Fibroblast of skin of scalp (primary cell): ENCODE measurements at places on chromosomes 16 and 17.

- DNase-seq: peak; percentile 48
These were observed 129.7 kb upstream of the CHMP6 start for GRCh38 chr17:80861892-80862291.

DNA sequence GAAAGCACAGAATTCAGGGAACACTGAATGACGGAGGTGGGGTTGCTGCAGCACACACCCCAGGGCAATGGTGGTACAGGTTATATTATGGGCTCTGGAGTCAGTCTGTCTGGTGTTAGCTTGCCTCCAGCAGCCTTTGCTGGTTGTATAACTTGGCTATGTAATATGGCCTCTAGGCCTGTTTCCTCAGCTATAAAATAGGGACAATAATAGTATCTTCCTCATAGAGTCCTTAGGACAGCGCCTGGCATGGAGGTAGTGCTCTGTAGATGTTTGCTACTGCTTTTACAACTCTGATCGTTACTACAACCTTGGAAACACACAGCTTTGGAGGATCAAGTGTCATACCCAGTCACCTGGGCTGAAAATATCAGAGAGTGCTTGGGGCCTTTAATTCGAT, 31.5 kb downstream of the GTF3C1 start:
- no peak for DNase-seq

DNA sequence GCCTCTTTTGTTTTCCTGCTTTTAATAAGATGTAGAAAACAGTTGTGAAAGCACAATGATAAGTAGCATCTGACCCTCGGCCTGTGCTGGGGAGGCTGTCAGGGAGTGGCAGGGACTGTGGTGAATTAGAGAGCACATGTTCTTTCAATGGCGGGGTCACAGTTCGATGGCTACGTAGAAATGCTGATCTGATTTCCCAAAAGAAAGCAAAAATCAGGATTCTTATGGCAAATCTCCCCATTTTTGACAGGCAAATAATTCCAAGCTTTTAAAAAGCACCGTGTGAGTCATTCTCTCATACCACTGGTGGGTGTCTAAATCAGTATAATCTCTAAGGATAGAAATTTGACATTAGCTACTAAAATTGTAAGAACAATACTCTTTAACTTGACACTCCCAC, 4.2 kb upstream of the MAPK7 start:
- no peak for DNase-seq

DNA sequence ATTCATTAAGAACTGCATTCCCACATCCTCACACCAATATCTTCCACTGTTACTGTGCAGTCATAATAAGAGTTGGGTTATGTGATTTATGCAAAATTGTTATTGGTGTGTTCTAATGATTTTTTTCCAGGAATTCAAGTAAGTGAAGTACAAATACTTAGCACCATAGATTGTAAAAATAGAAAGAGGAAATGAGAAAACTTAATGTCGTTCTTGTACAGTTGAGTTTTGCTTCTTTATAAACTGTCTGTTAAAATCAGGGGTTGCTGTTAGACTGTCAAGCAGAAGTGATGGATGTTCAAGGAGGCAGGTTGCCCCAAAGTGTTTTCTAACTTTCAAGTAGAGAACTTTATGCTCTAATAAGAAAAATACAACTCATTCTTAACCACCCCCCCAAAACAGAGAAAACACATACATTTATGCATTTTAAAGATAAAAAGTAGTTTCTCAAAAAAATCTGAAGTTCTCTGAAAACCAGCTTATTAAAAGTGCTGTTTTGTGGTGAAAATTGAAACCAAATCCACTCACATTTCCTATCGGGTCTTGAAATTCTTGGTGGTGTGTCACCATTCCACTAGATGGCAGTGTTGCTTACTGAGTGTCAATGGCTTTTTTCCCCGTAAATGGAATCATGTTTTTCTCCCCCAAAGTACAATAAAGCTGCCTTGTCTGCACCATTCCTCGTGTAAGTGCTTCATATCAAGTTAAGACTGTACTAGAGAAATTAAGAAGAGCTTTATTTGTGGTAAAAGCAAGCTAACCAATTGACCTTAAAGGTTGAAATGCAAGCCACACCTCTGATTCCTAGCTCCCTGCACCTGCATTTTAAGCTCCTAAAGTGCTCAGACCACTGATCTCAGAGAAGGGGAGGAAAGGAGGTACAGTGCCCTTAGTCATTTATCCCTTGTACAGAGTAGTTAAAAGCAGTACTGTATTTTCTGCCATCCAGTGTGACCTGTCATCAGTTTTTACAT, 4.7 kb upstream of the IGSF6 start:
- DNase-seq: peak; percentile 53

DNA sequence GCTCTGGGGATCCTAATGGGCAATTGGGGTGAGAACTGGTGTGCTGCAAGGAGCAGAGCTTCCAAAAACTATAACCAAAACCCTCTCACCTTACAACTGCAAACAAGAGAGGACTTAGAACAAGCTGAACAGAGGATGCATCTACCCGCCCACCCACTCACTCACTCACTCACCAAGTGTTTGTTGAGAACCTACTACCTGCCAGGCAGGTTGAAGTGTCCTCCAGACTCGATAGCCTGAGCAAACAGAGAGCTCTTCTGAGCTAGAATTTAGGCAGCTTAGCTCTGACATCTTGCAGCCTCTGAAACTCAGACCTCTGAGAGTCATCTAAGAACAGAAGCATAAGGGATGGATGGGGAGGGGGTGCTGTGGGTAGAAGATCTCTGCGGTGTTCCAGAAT, 41.2 kb downstream of the CACNG3 start:
- DNase-seq: no peak

- no peak for DNase-seq
These were observed 250.8 kb downstream of the STX8 start for GRCh38 chr17:9324864-9325263.

- DNase-seq: no peak
These were observed 10.0 kb upstream of the KATNB1 start for GRCh38 chr16:57725554-57725953.

- peak; percentile 63 for DNase-seq
These were observed 135.2 kb upstream of the HS3ST3A1 start for GRCh38 chr17:13736916-13737315.

- peak; percentile 11 for DNase-seq
These were observed 780.8 kb upstream of the CDH8 start for GRCh38 chr16:62816971-62817519.

DNA sequence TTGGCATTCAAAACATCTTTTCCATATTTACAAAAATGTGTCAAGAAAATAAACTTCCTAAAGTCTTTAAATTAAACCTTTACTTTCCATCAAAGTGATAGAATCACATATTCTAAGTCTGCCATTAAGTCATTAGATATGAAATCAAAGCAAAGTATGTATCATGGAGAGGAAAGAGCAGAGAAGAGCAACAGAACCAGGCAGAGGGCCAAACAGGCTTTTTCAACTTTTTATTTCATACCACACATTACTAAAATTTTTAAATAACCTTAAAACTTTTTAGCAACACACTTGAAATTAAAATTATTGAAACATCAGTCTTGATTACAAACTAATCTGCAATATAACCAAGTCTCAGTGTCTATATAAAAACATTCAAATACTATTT, 13.8 kb downstream of the SIAH1 start:
- peak; percentile 51 for DNase-seq

GRCh38 chr16:58842746-58843145, 108.6 kb upstream of the GOT2 start:
- no peak for DNase-seq

DNA sequence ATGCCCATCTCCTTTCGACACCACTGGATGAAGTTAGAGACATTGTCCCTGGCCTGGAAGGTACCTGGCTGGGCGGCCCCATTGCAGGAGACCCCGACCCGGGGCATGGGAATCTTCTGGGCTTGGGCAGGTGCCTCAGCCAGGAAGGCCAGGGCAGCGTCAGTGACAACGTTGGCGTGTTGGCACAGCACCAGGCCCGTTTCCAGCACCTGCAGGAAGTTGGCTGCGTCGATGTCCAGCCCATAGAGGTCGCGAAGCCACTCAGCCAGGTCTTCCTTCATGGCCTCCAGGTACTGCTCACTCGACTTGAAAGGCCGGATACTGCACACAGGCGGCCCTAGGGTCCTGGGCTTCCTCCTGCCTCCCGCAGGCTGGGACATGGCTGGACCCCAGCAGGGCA, 568 bp downstream of the GAS2L2 start:
- no peak for DNase-seq

- DNase-seq: no peak
These were observed 248.0 kb downstream of the RBFOX3 start for GRCh38 chr17:79362772-79363305.

DNA sequence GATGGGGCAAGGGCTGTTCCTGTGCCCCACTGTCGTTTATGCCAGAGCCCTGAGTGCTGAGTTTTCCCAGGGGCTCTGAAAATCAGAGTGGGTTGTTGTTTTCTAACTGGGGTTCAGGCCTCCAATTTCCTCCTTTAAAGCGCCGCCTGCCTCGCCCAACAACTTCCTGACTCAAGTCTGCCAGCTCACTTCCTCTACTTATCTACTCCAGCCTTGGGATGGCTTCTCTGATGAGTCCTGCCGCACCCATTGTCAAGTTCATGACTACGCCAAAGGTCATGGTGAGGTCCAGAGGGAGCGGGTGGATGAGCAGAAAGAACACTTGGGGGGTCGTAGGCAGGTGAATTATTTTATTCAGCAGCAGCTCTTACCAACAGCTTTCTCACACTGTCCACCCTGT, 104.7 kb downstream of the UTP18 start:
- DNase-seq: no peak

DNA sequence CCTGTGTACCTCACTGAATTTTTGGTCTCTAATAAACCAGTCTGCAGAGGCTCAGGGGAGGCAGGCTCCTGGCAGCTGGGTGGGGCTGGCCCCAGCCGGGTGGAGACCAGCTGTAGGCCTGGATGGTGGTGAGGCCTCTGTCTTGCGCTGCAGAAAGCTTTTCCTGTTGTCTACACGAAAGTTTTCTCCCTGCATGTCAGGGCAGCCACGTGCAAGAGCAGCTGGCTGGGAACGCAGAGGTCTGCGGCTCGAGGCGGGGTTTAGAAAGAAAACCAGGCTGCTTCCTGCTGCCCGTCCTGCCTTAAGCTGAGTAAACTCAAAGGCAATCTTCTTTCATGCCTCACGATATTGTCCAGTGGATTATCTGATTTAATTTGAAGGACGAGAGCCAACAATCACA, 2.4 kb downstream of the SERPINF1 start:
- peak; percentile 67 for DNase-seq

DNA sequence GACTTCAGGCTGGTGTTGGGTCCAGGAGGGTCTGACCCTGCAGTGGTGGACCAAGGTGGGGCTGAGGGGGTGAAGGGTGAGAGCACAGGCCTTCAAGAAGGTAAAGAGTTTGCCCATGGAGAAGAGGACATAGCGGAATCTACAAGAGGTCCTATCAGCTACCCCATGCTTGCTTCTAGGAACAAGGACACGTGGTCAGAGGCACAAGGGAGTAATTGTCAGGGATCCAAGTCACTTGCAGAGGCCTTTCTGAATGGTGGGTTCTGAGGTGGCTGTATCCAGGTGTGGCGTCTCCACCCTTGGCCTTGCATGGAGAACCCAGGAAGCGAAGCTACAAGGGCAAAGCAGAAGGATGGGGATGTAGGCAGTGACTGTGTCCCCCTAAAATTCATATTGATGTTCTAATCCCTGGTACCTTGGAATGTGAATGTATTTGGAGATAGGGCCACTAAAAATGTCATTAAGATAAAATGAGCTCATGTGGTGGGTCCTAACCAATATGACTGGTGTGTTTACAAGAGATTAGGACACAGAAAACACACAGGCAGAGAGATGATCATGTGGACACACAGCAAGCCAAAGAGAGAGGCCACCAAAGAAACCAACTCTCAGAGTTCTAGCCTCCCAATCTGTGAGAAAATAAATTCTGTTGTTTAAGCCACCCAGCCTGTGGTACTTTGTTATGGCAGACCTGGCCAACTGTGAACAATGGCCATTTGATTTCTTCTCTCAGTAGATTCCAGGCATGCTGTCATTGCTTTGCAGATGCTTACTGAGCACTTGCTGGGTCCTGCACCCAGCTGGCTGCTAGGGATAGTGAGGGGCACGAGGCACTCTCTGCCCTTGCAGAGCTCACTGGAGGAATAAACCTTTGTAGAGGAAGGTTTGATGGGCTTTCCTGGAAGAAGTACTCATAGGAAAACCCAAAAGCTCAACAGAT, 75.8 kb downstream of the UTP18 start:
- DNase-seq: no peak

DNA sequence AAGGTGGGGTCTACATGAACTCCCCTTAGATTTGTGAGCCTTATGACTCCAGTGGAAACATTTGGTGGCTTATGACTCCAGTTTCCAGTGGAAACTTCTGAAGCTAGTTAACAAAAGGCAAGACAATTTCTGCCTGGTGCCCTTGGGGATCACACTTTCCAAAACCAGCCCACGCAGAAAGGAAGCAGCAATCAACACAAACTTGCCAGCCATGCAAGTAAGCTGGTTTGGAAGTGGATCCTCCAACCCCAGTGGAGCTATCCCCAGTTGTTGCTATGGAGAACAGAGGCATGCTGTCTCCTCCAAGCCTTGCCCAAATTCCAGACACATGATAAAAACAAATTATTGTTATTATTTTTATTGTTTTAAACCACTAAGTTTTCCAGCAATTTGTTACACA, 130.9 kb downstream of the CDH11 start:
- no peak for DNase-seq

DNA sequence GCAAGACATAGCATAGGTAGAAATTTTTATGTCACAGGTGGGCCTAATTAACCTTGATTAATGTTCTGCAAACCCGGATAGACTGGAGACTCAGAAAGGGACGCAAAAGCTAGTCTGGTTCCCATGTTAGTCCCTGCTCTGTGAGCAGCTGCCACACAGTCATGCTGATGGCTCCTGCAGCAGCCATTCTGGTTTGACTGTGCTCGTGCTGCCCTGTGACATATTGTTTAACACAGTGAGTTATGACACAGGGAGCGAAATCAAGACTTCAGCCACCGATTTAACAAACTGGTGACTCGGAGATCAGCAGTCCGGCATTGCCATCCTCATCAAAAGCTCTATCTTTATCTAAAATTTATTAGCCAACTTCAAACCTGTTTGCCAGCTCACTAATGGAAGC, 169.8 kb downstream of the WWOX start:
- no peak for DNase-seq

DNA sequence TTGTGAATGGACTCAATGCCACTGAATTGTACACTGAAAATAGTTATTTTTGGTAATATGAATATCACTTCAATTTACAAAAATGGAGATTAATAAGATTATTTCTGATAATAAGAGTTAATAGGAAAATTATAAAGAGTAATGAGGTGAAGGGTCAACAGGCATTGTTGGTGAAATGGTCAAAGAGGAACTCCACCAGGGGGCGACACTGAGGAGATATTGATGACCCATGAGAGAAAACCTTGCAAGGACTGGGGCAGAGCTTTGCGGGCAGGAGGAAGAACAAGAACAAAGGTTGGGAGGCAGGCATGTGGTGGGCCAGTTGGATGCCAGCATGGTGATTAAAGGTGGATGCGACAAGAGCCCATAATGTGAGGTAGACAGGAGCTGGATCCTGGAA, 74.0 kb upstream of the XYLT1 start:
- no peak for DNase-seq

GRCh38 chr16:85321509-85322271, 209.4 kb upstream of the CIBAR2 start:
- peak; percentile 21 for DNase-seq

- DNase-seq: no peak
These were observed 44.4 kb downstream of the HAPSTR1 start for GRCh38 chr16:9135797-9136196.

GRCh38 chr16:81673432-81673831, 105.7 kb upstream of the PLCG2 start:
- no peak for DNase-seq
